NCI-H446 (cell line): ENCODE measurements at places on chromosomes 16 and 17.

DNA sequence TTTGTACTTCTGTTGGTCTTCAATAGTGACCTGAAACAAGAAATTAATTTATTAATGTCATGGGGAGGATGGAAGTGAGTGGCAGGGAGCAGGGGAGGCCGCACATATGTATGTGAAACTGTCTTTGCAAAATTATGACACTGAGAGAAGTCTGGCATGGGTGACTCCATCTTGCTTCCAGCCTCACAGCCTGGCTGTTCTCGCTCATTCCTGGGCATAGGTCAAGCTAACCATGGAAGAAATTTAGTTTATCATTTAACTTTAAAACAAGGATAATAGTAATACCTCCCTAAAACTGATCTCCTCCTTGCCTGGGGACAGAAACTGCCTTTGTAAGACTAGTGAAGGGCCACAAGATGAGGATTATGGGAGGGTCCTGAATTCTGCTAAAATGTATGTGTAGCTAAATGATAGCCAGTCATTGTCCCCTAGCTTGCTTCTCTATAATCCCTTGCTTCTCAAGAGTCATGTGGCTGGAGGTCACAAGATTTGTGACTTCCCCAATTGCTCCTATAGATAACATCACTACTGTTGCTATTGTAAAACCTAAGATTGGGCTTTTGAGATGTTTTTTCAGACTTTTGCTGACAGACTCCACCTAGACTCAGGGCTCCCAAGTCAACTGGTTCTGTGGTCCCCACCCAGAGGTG, 126.0 kb downstream of the HS3ST3A1 start:
- no peak for DNase-seq

- no peak for DNase-seq
Observed at GRCh38 chr17:44921122-44921882, 6.0 kb upstream of the GFAP start.

- DNase-seq: no peak
Observed at GRCh38 chr17:53017227-53017626, 805.5 kb upstream of the KIF2B start.

- DNase-seq: no peak
Observed at GRCh38 chr17:16977932-16978331, 6.0 kb upstream of the TNFRSF13B start.

DNA sequence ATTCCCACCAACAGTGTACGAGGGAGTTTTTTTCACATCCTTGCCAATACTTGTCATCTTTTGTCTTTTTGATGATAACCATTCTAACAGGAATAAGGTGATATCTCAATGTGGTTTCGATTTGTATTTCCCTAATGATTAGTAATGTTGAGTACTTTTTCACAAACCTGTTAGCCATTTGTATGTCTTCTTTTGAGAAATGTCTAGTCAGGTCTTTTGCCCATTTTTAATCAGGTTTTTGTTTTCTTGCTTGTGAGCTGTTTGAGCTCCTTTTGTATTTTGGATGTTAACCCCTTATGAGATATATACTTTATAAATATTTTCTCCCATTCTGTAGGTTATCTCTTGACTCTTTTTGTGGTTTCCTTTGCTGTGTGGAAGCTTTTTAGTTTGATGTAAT, 1.9 kb upstream of the KRTAP4-5 start:
- DNase-seq: no peak

DNA sequence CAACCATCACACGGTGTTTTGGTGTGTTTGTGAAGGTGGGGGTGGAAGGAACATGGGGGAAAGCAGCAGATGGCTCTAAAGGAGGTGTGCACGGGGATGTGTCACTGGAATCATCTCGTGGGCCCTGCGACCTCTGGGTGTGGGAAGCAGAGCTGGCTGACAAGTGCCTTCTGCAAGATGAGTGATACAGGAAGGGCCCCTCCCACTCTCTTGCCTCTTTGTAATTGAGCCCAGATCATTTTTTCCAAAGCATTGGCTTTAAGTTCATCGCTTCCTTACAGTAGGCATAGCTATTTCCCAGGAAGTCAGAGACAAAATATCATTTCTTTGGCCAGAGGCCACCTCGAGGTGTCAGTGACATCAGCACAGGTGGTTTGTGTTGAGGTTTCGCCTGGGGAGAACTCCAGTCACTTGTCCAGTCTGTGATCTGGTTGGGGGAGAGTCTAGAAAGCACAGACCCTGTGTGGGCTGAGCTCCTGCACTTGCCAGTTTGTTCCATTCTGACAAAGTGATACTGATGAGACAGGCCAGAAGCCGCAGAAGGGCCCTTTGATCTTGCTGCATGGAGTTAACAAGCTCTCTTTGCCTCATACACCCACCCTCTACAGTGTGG, 20.6 kb upstream of the SNTB2 start:
- no peak for DNase-seq

DNA sequence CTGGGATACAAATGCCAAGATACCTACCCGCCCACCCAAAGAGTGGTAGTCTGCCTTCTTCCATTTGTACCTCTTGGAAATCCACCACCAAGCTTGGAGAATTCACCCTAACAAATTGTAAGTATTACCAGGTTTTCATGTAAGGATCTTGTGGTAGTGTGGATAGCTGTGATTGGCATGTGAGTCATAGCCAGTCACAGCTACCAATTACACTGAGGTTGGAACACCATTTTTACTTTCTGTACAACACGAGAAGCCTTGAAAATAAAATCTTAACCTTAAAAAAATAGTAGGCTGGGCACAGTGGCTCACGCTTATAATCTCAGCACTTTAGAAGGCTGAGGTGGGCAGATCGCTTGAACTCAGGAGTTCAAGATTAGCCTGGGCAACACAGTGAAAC, 18.5 kb upstream of the SLC35G3 start:
- DNase-seq: no peak

DNA sequence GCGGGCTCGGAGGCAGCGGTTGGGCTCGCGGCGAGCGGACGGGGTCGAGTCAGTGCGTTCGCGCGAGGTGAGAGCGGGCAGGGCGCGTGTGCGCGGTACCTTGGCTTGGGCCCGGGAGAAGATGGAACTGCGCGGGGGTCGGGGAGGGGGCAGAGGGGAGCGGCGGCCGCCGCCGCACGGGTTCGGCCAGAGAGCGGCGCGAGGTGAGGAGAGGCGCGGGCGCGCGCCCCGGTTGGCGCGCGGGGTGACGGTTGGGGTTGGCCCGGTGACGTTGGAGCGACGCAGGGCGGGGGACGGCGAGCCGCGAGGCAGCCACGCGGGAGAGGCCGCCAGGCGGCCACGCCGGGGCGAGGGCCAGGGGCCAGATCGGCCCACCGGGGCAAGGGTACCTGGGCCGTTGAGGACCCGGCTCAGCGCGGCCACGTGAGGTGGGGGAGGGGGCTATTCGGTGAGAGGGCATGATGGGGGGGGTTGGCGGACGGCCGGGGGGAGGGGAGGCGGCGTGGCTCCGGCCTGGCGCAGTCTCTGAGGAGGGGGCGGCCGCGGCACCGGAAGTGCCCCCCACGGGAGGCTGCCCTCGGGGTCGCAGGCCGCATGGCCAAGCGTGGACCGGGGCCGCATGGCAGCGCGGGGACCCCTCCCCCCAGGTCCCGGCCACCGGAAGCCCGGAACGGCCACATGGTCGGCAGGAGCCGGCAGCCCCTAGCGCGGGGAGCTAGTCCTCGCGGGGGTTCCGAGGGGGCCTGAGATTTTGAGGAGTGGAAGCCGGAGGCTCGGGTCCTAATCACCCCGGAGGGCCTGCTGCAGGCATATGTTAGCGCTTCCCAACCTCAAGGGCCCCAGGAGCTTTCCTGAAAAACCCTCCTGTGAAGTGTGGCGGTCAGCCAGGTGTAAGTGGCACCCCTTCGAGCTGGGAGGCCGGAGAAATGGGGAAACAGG, 527 bp downstream of the EIF5A start:
- DNase-seq: no peak

DNA sequence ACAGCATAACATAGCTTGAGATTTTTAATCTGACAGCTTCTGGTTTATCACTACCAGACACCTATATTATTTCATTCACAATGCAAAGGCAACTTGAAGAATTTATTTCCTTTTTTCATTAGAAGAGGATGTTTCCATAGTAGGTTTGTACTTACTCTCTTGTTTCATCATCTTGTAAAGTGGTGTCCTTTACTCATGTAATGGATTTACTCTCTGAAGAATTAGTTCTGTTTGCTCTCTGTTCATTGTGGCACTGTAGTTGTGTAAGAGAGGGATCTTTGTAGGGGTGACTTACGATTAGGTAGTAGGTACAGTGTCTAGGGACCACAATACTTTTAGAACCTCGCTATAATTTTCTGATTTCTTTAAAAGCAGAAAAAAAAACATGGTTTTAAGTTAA, 256.1 kb downstream of the BCAS3 start:
- DNase-seq: no peak

- DNase-seq: peak; percentile 15
Observed at GRCh38 chr17:32626379-32626791, 139.6 kb downstream of the CDK5R1 start.

GRCh38 chr17:64968652-64969501, 49.6 kb upstream of the LRRC37A3 start:
- no peak for DNase-seq

GRCh38 chr17:29645515-29646051, 22.9 kb upstream of the CORO6 start:
- DNase-seq: peak; percentile 80

DNA sequence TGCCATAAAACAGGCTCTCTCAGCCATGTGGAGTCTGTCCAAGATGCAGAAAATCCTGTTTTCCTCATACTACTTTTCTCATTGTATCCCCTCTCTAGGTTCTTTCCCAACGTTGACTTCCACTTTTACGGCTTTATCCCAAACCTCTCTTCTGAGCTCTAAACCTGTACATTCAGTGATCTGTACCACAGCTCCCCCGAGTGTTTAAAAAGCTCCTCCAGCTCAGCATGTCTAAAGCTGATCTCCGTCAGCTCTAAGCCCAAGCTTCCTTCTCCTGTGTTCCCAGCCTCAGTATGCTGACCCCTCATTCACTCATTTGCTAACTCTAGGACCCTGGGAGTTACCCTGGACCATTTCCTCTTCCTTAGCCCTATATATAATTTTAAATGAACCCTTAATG, 144.6 kb downstream of the DNAH9 start:
- DNase-seq: no peak

DNA sequence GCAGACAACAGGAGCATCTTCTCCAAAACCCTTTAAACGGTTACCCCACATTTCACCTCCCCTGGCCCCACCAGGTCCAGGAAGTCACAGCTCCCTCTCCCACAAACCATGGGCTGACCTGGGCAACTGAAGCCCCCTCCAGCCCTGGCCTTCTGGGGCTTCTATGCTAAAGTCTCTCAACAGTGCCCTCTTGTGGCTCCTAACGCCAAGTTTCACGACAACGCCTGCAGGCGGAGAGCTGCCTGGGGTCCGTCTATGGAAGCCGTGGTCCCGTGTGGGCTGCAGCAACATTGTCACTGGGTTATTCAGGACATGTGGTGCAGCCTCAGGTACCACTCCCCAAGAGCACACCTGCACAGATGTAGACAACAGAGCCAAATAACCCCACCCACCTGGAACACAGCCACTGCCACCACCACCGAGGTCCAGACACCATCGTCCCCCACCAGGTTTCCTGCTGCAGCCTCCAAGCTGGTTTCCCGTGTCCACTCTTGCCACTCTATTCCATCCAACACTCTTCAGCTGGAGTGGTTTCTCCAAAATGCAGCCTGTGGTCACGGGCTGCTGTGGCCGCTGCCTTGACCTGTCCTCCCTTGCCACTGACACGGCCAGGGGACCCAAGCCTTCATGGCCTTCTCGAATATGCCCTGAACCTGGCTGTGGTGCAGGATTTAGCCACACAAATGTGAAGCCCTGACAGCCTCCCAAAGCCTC, 19.1 kb downstream of the C16orf95 start:
- DNase-seq: no peak

GRCh38 chr17:81831957-81832607, 1.0 kb downstream of the MCRIP1 start:
- no peak for DNase-seq

DNA sequence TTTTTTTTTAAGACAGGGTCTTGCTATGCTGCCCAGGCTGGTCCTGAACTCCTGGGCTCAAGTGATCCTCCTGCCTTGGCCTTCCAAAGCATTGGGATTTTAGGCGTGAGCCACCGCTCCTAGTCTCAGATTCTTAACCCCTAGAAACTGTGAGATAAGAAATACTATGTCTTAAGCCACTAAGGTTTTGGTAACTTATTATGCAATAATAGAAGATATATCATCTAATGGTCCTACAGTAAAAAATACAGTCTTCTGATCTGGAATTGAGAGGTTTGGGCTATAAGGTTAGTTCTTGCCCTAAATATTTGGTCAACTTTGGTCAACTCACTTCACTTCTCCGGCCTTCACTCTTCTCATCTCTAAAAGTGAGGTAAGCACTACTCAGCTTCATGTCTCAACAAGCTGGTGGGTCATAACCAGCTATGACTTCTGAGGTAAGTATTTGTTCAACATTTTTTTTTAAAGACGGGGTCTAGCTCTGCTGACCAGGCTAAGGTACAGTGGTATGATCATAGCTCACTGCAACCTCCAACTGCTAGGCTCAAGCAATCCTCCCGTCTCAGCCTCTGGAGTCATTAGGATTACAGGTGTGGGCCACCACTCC, 14.7 kb downstream of the RAD51D start:
- no peak for DNase-seq

DNA sequence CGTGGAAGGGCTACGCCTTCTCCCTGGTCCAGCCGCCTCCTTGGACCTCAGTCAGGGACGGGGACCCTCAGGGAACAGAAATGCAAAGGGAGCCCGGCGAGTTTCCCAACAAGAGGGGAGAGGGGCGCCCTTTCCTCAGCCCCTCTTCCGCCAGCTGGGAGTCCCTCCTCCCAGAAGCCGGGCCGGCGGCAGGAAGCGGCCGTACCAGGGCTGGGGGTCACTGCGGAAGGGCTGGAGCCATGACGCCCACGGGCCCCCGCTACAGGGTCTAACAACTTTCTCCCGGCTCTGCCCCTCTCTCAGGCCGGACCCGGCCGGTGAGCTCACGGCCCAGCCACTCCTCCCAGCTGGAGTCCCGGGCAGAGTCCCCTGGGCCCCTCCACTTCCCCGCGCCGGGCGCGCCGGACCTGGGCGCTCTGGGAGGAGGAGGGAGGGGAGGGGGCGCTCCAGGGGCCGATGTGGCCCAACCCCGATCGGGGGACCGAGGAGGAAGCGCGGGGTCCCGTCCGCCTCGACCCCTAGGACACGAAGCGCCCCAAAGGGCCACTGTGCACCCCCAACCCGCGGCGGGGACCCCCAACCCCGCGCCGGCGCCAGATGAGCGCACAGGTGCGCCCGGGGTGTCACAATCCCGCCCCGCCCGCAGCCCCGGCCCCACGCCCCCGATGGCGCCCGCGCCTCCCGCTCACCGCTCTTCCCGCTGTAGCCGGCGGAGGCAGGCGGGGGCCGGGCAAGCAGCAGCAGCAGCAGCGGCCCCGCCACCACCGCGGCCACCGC, 578 bp downstream of the PGAP6 start:
- DNase-seq: no peak

- DNase-seq: no peak
Observed at GRCh38 chr17:80259457-80260068, 1.1 kb upstream of the RNF213 start.

- DNase-seq: no peak
Observed at GRCh38 chr17:29526322-29526721, 40.5 kb downstream of the ABHD15 start.
